ENCODE measurements at places on chromosomes 13 and 19.
A peak's percentile ranks its signal among the peaks of the same experiment; 100 is the strongest.

DNA sequence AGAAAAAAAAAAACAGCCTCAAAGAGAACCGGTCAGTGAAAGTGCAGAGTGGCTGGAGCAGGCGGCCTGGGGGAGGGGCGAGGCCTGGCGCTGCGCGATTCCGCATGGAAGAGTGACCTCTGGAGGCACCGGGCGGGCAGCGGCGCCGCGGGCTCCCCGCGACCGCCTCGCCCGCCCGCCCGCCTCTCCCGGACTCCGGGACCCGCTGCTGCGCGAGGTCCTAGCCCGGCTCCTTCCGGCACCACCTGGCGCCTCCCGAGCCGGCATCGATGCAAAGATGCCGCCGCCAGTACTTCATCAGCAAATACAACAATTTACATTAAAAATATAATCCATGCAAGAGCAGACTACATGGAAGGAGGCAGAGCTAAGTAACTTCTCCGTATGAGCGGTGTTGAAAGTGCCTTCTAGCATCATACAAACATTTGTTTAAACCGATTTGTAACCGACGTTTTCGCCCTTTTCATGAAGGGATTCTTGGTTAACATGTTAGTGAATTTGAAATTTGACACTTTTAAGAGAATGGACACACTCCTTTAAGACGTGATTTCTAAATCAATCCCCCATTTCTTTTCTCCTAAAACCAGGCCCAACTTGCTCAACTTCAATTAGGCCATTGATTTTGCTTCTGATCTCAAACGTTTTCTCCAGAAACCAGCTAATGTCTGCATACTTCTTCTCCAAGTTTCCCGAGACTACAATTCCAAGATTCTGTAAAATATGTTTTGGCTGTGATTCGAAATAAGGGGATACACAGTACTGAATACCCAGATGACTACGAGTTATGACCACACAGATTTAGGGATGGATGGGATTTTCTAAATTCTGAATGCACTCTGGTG lies 2.1 kb downstream of the EFNB2 start:
- peak; percentile 86 for DNase-seq

DNA sequence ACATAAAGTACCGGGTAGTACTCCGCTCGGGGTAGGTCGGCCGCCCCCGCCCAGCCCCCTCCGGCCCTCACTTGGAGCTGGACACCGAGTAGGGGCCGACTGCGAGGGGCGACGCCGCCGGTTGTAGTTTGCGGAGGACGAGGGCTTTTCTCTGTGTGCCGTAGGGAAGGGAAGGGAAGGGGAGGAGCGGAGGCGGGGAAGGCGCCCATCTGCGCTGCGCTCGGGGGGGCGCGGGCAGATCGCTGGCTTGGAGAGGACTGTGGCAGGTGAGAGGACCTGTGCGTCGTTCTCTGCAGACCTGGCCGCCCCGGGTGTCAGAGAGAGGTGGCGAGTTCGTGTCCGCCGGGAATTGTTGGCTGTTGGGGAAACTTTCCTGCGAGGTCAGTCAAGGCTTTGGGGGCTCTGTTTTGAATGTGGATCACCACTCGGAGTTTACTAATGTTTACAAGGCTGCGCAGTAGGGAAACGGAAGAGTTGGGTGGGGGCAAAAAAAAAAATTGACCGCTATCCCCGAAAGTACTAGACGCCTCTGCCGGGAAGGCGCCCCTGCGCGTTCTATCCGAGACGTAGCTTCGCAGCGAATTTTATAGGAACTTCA lies 1.4 kb downstream of the ING1 start:
- peak; percentile 60 for DNase-seq

- no peak for DNase-seq
These were observed 420.3 kb upstream of the PCDH9 start for GRCh38 chr13:67650471-67650870.

- no peak for DNase-seq
These were observed 63.4 kb upstream of the MCF2L start for GRCh38 chr13:112905619-112905989.

DNA sequence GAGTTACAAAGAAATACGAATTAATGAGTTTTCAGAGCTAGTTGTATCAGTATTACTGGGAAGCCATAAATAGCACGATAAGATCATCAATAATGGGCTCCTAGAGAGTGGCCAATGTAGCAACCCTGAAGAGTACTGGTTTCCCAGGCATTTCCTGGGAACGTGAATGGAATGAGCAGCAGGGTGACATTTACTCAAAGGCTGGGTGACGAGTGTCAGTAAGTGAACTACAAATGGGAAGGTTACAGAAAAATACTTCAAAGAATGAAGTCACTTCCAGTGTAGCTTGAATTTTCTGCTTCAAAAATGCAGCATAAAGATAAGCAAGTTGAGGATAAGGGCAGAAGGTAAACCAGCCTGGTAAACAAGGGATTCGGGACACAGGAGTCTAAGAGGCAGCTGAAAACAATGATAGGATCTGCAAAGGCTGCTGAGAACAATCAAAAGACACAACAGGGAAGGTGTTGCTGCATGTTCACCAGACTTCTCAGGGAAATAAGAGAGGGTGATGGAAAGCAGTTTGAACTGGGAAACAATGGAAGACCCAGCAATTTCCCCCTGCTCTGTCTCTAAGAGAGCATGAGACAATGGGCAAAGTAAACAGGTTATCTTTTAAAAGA lies 48.6 kb upstream of the POSTN start:
- DNase-seq: no peak

DNA sequence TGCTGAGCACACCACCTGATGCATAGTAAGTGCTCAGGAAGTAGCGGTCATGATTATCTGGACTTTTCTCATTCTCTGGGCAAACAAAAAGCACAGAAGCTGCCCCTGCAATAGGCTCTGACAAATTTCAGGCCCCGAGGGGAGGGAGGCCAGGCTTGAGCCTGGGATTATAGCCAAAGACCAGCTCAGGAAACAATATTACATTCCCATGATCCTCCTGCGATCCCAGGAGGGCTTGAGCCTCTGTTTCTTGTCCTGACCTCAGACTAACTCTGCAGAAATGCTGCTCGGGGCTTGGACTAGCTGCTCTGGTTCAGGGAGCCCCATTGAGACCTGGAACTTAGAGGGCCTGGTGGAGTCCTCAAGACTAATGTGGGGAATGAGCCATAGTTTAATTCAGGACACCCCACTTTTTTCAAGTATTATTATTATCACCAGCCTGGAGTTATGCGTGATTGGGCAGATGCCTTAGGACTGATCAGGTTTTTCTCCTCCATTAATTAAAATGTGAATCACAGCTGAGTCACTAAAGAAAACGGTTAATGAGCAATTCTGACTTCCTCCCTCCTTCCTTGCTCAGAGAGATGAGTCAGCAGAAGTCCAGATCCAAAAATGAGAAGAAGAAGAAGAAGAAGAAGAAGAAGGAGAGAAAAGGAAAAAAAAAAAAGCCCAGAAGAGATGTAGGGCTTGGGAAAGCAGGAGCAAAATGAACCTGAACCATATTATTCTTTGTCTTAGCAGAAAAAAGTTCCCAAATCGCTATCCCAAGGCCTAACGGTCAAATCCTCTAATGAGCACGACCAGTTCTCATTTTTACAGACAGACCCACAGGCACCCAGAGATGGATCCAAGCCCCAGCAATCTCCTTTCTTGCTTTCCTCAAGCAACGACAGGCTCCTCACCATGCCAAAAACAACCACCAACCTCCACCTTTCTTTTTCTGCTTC lies 107.2 kb downstream of the CACNA1A start:
- no peak for DNase-seq

DNA sequence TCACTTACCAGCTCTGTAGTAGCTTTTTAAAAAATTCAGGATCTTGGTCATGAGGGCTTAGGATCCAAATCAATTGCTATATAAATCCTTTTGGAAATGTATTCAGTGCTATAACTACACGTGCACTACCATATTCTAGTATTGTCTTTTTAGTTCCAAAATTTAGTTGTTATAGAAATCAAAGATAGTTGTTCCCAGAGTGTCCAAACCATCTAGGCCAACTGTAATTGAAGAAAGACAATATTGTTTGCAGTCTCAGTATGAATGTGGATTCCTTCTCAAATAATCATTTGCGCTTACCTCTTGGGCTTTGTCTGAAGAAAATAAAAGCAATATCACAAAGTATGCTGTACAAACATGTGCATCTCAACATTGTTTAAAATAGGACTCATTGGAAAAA lies 184.1 kb upstream of the EDNRB start:
- DNase-seq: no peak

- DNase-seq: no peak
These were observed 952.1 kb upstream of the MIR17HG start for GRCh38 chr13:90395348-90395747.

GRCh38 chr13:60164234-60164889 lies 634 bp upstream of the DIAPH3 start:
- DNase-seq: no peak
